GM12864 (cell line): ENCODE measurements at places on chromosomes 5 and 9.

DNA sequence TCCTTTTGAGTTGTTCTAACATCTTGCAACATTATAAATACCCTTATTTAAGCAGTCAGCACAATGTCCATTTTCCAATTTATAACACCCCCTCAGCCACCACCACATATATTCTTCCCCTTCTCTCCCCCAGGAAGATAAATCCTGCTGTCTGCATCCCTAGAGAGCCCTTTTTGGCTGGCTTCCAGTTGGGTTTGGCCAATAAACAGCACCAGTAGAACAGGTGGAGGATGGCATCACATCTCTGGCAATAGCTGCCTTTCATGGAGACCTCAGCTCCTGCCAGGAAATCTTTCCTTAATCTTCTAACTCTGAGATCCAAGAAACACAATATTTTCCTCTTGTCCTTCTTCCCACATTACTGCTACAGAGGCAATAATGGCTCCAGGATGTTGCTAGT is 53.7 kb downstream of the TRIM36 start:
- no peak for DNase-seq

DNA sequence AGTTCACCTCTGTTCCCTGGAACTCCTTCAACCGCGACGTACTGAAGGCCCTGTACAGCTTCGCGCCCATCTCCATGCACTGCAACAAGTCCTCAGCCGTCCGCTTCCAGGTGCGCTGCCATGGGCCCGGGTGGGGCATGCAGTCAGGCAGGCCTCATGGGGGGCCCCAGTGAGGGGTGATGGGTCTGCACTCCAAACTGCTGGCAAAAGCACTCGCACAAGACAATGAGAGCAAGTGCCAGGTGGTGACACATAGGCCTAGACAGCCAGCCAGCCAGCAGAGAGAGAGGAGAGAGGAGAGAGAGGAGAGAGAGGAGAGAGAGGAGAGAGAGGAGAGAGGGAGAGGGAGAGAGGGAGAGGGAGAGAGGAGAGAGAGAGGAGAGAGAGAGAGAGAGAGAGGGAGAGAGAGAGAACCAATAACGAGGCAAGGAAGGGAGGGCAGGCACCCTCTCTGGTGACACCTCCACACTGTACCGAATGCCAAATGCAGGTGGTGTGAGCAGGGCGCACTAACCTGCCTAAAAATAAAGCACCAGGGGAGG is 21.0 kb downstream of the DBH start:
- no peak for DNase-seq

- DNase-seq, result no peak
These were observed 286.8 kb downstream of the SPATA31D1 start for GRCh38 chr9:82275258-82275927.

- DNase-seq, result no peak
These were observed 183.7 kb downstream of the KDM4C start for GRCh38 chr9:6941501-6941900.

GRCh38 chr5:58710871-58711270 is 128.0 kb downstream of the RAB3C start:
- DNase-seq, result no peak

DNA sequence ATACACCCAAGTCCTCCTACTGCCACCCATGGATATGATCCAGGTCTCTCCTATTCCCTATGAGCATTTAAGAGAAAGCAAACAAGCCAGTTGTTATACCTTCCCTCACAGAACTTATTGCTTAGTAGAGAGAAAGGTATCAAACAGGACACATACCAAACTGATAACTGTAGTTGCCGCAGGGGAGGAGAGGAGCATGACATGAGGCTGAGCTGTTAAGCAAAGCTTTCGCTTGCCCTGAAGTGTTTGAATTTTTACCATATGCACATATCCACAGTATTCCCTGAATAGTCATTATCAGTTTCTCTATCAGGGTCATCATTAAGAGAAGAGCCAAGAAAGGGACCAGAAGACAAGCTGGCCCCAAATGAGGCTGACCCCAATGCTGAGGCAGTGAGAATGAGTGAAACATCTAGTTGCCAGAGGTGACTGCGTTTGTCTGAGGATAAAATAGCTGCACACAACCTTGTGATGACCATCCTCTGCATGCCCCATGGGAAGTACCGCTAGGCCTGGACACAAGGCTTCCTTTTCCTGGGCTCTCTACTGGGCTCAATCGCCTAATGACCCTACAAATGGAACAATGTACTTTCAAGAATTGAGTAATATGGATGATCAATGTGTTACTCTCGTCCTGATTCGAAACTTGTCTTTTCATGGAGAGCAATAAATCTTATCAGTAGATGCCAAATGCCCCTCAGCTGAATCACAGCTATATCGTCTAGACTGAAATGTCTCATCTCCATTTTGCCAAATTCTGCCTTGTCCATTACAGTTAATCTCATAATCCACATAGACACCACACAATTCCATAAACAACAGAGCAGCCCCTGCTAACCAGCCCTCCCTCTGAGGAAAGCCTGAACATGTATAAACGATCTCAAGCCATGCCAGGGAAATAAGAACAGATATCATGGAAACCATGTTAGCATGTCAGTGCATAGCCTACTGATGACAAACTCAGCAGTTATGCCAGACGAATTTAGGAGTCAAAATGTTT is 4.3 kb upstream of the IFNK start:
- DNase-seq, result no peak

DNA sequence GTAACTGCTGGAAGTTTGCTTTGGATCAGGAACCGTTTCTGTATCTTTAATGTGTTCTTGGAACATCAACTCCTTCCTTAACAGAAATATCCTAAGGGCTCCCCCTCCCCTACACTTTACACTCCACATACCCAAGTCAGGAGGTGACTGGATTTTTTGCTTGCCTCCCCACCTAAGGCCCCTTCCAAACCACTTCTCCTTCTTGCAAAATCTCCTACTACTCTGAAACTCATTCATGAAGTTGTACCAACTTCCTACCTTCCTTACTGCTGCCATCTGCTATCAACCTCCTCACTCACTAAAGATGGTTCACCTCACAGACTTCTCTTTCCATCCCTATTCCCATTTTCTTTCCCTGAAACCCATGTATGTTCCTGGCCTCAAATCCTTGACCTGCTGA is 16.1 kb downstream of the TXN start:
- DNase-seq, result no peak

GRCh38 chr9:93306579-93307091 is 122.7 kb downstream of the WNK2 start:
- no peak for DNase-seq

GRCh38 chr9:92983984-92984589 is 36.8 kb downstream of the FGD3 start:
- no peak for DNase-seq

- no peak for DNase-seq
These were observed 69.6 kb downstream of the DAB2IP start for GRCh38 chr9:121721058-121721350.

DNA sequence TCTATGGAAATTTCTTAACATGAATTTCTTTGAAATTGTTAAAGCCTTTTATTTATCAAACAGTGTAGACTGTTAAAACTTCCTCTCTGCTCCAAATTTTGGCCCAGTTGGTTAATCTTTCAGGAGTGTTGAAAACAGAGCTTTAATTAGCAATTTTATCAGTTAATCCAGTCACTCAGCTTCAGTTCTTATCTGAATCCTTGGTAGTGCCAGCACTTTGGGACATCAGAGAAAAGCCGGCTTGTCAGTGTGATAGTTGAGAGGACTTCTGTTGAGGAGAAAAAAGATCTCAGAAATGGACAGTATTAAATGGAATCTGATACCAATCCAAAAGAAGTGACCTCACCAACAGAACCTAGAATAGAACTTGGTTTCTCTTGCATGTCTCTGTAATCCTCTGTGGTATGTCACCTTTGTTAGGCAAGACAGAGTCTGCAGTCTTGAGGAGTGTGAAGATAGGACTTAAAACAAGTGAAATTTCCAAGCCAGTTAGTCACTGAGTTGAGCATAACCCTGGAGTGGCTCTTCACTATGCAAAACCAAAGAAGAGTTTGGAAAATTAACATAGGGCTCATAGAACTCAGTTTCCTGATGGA is 251.8 kb downstream of the NNT start:
- no peak for DNase-seq

DNA sequence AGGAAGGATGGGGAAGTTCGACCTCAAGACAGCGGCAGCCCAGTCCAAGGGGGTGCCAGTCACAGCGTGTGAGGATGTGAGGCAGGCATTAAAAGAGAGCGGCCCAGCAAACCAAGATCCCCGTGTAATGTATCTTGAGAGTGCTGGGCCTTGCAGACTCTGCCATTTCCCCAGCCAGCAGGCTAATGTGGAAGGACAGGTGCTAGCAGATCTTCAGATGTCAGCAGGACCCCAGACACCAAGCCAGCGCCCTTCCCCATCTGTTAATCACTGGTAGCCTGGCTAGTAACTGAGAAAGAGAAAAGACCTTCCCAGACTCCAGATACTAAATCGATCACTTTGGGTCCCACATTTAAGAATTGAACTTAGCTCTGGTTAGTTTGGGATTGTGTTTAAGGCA is 62.2 kb downstream of the NTRK2 start:
- no peak for DNase-seq

- no peak for DNase-seq
These were observed 845.2 kb upstream of the CDH10 start for GRCh38 chr5:25489834-25490538.

GRCh38 chr9:14314424-14314928 is 535 bp upstream of the NFIB start:
- no peak for DNase-seq
